ENCODE measurements at places on chromosomes 1 and 21.

- peak; percentile 77 for DNase-seq
Measured at GRCh38 chr1:54542120-54542961, 5.7 kb upstream of the ACOT11 start.

- DNase-seq = no peak
Measured at GRCh38 chr1:213067352-213067751, 16.3 kb downstream of the RPS6KC1 start.

- DNase-seq = no peak
Measured at GRCh38 chr1:184379111-184379752, 7.6 kb upstream of the C1orf21 start.

DNA sequence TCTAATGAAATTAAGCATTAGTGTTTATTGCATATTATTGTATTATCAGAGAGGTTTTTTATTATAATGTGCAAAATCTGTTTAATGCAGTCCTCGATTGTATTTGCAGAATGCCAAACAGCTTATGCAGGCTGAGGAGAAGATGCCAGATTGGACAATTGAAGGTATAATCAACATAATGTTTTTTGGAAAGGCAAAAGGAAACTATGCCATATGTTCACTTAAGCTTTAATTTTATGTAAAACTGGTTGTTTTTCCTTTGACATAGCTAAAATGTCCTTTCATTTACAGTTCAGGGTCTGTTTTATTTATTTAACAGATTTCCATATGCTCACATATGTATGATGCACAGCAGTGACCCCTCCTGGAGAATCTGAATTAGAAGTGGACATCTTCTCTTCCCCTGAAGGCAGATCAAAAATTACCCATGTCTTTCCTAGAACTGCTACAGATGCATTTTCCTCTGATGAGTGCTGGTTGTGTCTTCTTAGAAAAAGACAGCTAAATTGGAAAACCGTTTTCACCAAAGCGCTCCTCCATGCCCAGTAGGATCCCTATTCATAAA is 143.5 kb upstream of the USH2A start:
- DNase-seq = no peak

DNA sequence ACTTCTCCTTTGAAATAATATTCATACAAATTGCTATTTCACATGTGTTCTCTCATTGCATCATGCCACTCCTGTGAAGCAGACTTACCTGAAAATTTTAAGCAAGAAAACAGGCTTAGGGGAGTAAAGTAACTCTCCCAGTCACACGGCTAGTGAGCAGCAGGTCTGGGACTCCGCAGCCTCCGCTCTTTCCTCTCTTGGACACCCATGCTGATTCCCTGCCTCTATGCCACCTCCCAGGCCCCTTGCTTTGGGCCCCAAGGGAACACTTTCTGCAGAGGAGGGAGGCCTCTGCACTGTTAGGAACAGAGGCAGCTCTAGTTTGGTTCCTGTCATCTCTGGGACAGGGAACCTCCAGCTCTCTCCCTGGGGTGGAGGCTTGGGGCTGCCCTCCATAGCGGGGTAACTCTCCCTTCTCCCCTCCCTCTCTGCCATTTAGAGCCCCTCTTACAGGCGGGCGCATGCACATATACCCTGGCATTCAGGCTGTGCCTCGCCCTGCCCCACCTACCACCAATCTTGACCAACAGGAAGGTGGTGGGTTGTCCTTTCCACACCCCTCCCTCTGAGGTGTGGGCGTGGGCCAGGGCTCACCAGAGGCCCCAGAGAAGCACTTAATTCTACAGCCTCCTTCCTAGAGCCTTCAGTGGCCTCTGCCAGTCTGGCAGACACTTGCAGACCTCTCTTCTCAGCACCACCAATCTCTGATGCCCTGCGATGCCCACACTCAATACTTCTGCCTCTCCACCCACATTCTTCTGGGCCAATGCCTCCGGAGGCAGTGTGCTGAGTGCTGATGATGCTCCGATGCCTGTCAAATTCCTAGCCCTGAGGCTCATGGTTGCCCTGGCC is at the start of gene RXFP4:
Gene RXFP4 (plus strand): TSS at position 646 of the 852 bp plus-strand sequence. CDS start 72 bp downstream, at position 718.
- DNase-seq = no peak

DNA sequence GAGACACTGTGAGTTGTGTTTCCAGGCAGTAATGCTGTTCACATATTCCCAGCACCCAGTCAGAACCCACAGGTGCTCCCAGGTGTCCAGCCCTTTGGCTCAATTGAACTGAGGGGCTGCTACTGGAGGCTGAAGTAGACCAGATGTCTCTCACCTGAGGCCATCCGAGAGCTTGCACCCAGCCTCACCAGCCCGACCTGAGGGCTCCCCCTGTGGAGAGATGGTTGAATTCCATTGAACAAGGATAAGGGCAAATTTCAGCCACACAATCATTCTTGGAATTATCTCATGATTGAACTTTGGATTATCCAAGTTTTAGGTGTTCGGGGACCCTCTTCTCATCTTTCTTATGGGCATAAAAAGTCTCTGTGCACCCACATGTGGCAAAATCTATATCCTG is 52.1 kb downstream of the OBSCN start:
- DNase-seq = no peak

- DNase-seq = no peak
Measured at GRCh38 chr1:172414331-172414730, 6.2 kb upstream of the C1orf105 start.

DNA sequence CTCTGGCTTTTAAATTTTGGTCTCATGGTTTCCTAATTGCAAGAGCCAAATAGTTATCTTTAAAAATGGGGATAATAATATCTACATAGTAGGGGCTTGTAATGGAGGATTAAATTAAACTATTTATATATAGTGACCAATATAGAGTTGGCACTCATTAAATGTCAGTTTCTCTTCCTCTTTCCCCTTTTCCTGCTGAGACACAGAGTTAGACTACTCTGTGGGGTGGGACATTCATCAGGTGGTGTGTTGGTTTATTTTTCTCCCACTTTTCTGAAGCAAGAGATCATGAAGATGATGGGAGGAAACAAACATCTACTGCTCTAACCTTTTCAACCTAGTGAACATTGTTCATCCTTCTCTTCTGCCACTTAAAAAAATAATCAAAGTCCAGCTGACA is 17.3 kb upstream of the RAP1A start:
- DNase-seq = no peak

GRCh38 chr1:31405578-31406245 is 7.3 kb upstream of the SERINC2 start:
- no peak for DNase-seq

GRCh38 chr1:237239248-237239647 is 197.3 kb downstream of the RYR2 start:
- DNase-seq = no peak

DNA sequence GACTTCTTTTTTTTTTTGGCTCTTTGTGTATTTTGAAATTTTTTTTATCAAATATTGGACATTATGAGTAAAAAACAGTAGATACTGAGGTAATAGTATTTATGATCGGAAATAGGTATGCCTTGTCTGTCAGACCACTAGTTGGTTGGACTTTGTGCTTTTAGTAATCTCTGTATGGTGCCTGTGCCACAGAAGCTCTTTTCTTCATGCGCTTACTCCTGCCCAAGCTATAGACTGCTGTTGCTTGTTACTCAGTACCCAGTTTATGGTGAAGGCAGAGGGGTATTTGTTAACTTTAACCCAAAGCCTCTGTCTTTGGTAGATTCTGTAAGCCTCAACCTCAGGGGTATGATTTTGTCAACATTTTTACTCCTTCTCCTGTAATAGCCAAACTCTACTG is 8.6 kb downstream of the SLC30A7 start:
- no peak for DNase-seq

DNA sequence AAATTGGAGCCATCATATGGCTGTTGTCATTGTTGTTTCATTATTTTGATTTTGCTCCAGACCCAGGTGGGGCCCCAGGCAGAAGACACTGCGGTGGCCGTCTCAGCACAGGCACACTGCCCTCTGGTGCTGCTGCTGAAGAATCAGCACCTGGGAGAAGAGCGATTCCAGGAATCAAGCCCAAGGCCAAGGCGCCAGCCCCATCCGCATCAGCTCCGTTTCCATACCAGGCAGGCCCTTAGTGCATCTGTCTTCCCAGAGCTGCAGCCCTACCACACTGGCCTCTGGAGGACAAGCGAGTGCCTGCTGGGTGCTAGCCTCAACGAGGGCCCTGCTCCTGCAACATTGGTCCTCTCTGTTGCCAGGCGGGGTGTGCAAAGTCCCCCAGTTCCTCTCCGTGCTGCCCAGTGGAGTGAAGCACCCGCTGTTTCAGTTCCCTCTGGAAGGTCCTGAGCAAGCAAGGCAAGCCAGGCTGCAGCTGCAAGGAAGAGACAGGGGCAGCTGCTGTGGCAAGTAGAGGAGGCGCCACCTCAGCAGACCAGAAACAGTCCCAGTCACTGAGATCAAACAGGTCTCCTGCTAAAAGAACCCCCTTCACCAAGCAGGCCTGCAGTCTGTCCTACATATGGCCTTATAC is 5.2 kb downstream of the GRIK3 start:
- DNase-seq = no peak

- no peak for DNase-seq
Measured at GRCh38 chr1:167763525-167764220, 41.9 kb downstream of the MPZL1 start.
